ENCODE measurements at places on chromosomes 13 and 19. TPM values are rescaled to one million over a fixed set of nuclear protein-coding genes. Genes with fewer than 3 reads are reported as not detected.

DNA sequence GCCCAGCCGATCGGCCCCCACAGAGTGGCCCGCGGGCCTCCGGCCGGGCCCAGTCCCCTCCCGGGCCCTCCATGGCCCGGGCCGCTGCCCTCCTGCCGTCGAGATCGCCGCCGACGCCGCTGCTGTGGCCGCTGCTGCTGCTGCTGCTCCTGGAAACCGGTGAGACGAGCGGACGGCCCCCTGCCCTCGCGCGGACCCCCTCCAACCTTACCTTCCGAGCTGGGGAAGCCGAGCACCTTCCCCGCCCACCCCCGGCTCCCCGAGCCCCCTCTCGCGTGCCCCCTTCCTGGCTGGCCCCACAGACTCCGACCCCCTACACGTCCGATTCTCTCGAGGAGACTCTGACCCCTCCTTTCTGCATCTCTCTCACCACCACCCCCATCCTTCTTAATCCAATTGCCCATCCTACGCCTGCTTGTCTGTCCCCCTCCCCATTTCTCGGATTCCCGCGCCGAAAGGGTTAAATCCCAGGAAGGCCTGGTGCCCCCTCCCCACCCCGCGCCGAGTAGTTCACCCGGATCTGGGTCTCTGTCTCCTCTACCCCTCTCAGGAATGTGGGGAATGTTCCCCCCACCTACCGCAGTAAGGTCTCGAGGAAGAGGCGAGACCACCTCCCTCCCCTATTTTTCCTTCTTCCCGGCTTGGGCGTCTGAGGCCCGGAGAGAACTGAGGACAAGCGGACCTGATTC lies 502 bp downstream of the NECTIN2 start:
- peak overlapping the region; percentile 97 for H3K4me3 ChIP-seq
- H3K27ac ChIP-seq, result peak overlapping the region; percentile 97
- peaks cover 3% of the 10 kb centered on the region for H3K36me3 ChIP-seq
- H3K27me3 ChIP-seq, result no peaks in the 10 kb centered on the region

DNA sequence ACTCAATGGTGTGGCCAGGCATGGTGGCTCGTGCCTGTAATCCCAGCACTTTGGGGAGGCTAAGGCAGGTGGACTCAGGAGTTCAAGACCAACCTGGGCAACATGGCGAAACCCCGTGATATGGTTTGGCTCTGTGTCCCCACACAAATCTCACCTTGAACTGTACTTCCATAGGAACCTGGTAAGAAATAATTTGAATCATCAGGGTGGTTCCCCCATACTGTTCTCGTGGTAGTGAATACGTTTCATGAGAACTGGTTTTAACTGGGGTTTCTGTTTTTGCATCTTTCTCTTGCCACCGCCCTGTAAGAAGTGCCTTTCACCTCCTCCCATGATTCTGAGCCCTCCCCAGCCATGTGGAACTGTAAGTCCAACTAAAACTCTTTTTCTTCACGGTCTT lies 49.6 kb downstream of the USP12 start:
- no peaks in the 10 kb centered on the region for H3K36me3 ChIP-seq
- no peak overlapping the region for H3K4me3 ChIP-seq
- no peak overlapping the region for H3K27ac ChIP-seq
- no peaks in the 10 kb centered on the region for H3K27me3 ChIP-seq
- H3K4me1 ChIP-seq, result peaks cover 14% of the 10 kb centered on the region
- DNase-seq, result no peak

DNA sequence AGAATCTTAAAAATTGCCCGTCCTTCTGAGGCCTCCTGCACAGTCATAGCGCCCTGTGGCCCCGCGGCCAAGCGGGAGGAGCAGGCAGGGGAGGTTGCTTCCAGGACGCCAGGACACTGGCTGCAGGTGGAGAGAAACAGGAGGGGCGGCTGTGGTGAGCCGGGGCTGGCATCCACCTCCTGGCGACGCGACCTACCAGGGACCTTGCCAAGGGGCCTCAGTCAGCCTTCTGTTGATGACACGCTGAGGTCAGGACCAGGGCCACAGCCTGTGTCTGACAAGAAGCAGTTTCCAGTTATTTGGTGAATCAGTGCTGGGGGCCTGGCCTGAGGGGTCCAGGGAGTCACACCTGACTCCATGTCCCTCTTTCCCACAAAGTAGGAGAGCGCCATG lies 13.3 kb upstream of the MKNK2 start:
- no peak overlapping the region for H3K4me3 ChIP-seq
- H3K36me3 ChIP-seq, result no peaks in the 10 kb centered on the region
- no peak for DNase-seq

GRIK5 gene
- not detected for total RNA-seq

PLIN5 gene
- total RNA-seq, result not detected

ZNF627 gene
- total RNA-seq, result 32.8 TPM

Data from IMR-90 (cell line).